ENCODE measurements at places on chromosomes 3 and 15.

DNA sequence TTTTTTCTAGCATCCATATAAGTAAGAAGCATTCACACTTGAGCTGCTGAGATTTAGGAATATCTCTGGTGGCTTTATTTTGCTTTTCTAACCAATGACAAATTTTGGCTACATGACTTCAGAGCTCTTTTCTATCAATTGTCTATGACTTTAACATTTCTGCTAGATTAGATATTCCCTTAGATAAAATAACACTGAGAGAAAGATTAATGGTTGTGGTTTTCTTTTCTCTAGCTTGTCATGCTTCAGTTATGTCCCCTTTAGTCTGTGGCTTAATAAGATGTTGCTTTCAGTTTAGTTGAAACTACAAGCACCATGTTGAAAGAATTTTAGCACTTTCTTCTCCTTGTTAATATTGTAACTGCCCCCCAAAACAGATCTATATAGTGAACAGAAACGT, 665.6 kb upstream of the CCDC54 start:
- no peak for DNase-seq

- DNase-seq: no peak
These were observed 7.4 kb upstream of the RIOX2 start for GRCh38 chr3:97979610-97980009.

DNA sequence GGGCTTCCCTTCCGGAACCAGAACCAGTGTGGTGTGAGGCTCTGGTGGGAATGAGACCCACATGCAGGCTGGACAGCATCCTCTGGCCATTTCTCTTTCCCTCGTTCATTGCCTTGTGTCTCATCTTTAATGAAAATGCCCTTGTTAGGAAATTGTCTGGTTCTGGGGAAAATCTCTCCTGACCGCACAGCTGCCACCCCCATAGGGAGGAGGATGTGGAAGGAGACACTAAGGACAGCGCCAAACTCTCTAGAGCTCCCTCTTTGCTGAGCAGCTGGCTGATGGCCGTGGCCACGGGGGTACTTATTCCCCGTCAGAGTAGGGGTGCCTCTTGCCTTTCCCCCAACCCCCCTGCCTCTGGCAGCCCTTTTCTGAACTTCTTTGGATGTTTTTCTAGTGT, 297.6 kb upstream of the C2CD4B start:
- DNase-seq: no peak

GRCh38 chr3:157128771-157129681, 30.9 kb downstream of the CCNL1 start:
- no peak for DNase-seq

- peak; percentile 74 for DNase-seq
These were observed 63.8 kb upstream of the ACP3 start for GRCh38 chr3:132253262-132253878.

DNA sequence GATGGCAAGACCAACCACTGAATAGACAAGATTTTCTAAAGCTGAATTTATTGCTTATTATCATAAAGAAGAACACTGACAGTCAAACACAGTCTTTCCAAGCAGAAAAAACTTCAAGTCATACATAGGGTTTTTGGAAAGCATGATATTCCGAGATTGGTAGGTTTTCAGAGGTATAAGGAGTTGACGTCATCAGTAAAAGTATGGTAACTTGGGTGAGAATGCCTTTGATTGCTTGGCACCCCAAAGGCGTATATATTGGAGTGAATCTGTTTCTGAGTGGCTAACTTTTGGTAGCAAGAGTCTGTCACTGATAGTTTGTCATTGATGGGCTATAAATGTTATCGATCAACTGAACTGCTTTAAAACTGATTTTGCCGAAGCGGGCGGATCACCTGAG, 227.9 kb upstream of the CNTN4 start:
- no peak for DNase-seq

DNA sequence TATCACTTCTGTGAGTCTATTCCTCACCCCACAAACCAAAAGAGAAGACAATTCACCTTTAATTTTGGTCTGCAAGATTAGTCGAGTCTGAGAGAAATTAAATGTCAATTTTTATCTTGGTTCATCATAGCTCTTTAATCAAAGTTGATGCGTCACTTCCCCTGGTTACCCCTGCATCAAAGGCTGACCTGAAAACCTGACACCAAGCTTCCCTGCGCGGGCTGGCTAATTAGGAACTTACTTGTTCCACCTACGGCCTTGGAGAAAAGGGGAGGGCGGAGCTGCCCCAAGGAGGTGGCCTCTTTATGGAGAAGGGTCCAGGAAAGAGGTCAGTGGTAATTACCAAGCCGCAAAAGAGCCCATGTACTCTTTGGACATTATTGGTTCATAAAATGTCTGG, 218.4 kb downstream of the ARRDC4 start:
- DNase-seq: no peak

DNA sequence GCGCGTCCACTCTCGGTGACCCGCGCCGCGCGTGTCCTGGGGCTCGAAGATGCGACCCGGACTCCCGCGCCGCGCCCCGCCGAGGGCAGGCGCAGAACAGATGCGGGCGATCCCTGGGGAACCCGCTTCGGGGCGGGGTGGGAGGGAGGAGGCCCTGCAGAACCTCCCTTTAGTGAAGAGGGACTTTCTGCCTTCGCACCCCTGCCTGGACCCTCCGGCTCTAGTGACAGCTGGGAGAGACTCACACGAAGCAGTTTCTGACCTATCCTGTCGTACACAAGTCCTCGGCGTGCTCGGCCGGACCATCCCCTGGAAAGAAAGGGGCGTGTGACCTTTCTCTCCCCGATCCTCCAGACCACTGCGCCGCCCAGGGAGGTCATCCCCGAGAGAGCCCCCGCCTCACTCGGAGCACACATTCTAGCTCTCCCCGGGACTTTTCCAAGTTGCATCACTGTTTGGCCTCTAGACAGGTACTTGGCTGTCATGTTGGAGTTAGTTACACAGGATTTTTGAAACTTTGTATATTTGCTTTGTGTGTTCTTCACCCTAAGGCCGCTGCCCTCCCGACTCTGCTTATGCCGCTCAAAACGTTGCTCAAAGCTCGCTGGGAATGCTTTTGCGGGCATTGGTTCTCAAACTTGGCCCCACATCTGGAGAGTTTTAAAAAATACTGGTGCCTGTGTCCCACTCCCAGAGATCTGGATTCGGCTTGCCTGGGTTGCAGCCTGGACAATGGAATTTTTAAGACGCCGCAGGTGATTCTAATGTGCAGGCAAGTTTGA, 582 bp downstream of the CGNL1 start:
- peak; percentile 15 for DNase-seq

- no peak for DNase-seq
These were observed 295.7 kb upstream of the TMCO5A start for GRCh38 chr15:37638691-37639090.

DNA sequence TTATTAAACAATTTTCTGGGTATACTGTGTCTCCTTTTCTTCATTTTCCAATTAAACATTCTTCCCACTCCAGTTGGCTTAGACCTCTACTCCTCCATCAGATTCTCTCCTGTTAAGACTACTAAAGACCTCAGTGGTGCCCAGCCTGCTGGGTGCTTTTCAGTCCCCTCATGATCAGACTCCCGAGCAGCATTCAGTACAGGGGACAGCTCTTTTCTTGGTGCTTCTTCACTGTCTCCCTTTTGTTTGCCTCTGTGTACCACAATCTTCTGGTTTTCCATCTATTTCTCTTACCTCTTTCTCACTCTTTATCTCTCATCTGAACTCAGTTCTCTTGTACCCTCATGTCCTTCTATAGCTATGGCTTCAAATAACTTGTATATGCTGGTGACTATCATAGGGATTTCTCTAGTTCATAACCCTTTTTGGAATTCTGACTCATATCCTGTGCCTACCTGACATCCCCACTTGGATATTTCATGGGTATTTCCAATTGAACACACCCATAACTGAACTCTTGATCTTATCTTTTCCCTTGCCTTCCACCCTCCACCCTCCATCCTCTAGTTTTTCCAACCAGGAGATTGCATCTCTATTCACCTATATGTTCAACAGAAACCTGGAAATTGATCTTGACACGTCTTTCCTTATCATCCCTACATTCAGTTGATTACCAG, 55.6 kb upstream of the ABHD10 start:
- DNase-seq: no peak

DNA sequence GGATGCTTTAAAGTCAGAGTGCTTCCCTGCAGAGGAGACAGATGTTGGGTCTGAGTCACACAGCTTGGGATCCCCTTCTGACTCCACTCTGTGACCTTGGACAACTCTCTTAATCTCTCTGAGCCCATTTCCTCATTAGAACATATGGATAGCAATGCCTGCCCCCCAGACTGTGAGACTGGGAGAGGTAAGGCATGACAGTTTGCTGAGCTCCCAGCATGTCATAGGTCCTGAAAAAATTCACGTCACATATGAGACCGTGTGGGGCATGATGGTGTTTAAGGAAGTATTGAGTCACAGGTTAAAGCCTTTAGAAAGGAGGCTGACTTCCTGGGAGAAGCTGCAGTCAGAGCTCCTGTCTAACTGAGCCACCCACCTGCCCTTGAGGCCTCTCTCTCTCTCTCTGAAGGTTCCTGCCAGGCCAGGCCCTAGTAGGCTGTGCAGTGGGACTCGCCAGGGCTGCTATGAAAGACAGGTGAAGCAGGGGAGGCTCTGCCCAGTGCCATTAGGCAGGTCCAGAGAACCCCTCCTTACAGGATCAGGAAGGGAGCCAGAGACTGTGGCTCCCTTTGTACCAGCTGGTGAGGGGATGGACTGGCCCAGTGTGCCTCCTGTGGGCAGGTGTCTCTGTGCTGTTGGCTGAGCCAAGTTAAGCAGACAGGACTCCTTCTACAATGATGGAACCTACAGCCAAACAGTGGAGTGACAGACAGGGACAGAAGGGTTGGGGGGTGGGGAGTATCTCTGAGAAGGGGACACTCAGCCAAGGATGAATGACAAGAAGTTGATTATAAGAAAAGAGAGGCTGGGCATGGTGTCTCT, 19.5 kb upstream of the DOCK3 start:
- DNase-seq: peak; percentile 48

DNA sequence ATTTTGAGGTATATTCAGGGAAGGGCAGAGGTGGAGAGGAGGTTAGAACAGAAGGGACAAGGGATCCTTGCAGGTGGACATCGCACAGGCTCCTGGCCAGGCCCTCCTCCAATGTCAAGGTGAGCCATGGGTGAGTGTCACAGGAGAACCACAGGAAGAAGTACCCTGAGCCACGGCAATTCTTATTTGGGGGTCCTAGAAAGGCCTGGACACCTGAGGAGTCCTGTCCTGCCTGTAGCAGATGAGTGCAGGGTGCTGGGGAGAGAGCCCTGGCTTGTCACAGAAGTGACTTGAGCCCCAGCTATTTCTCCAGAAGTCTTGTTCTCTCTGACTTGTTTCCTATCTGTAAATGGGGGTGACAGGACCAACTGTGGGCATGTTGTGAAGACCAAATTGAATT, 4.3 kb downstream of the SLC6A20 start:
- DNase-seq: no peak

- DNase-seq: no peak
These were observed 26.2 kb upstream of the TFG start for GRCh38 chr3:100682854-100683760.

GRCh38 chr3:94539937-94540336, 477.1 kb downstream of the NSUN3 start:
- DNase-seq: no peak

GRCh38 chr15:78790027-78790426, 21.2 kb downstream of the ADAMTS7 start:
- DNase-seq: peak; percentile 53

DNA sequence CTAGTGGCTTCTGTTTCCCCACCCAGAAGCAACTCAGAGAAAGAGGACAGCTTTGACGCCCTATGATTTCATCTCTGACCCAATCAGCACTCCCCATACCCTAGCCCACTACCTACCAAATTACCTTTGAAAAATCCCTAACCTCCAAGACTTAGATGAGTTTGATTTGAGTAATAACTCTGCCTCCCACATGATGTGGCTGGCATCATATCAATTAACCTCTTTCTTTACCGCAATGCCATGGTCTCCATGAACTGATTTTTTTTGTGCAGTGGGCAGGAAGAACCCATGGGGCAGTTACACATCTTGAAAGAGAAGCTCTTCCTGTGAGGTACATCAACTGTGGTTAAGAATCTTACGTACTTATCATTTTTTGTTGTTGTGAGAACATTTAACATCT, 25.5 kb upstream of the APOD start:
- no peak for DNase-seq

GRCh38 chr3:122025296-122025695, 3.2 kb upstream of the ILDR1 start:
- no peak for DNase-seq

DNA sequence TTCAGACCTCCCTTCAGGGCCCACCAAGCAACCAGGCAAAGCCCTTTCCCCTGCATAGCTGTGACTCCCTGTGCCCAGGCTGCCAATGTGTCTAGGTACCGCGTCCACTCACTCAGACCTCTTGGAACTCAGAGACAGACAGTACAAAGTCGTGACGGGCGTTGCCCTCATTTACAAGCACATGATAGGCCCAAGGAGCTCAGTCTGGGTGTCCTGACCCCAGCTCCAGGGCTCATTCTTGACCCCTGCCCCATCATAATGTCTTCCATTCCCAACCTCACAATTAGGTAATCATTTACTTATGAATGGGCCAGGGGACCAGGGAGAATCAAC, 56.0 kb downstream of the KLF13 start:
- no peak for DNase-seq

GRCh38 chr3:153448151-153448829, 286.3 kb downstream of the RAP2B start:
- DNase-seq: no peak

DNA sequence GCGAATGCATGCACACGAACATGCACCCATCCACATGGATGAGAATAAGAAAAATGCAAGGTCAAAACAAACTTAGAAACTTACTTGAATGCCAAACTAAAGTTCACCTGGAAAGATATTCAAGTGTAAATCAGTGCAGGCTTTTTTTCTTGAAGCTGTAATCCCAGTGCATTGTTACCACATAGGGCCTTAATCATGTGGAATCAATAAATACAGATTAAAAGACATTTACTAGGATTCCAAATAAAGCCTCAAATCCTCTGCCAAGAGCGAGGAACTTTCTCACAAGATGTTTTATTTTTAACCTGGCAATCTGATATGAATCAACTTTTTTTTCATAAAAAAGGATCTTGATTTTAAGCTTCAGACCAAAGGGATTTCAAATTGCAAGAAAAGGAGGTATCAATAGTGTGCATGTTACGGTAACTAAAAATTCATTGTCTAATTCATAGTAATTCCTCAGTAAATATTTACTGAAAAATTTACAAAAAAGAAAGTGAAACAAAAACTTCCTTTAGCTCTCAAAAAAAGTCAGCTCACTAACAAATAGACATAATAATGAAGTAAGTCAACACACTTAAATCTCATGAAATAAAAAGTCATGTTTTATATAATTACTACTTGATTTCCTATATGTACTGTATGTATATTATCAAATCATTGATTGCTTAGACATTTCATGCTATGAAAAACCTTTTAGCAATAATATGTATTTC, 978.6 kb downstream of the PLOD2 start:
- no peak for DNase-seq

- no peak for DNase-seq
These were observed 101.7 kb downstream of the CD200R1L start for GRCh38 chr3:112744825-112745566.

- DNase-seq: no peak
These were observed 27.6 kb downstream of the ACP3 start for GRCh38 chr3:132344666-132345280.

GRCh38 chr3:99777708-99778107, 40.0 kb upstream of the CMSS1 start:
- no peak for DNase-seq

- no peak for DNase-seq
These were observed 52.4 kb upstream of the CMTM8 start for GRCh38 chr3:32186097-32186496.
